ENCODE measurements at places on chromosomes 5 and 9. TPM values are rescaled to one million over a fixed set of nuclear protein-coding genes. Genes with fewer than 3 reads are reported as not detected.

DNA sequence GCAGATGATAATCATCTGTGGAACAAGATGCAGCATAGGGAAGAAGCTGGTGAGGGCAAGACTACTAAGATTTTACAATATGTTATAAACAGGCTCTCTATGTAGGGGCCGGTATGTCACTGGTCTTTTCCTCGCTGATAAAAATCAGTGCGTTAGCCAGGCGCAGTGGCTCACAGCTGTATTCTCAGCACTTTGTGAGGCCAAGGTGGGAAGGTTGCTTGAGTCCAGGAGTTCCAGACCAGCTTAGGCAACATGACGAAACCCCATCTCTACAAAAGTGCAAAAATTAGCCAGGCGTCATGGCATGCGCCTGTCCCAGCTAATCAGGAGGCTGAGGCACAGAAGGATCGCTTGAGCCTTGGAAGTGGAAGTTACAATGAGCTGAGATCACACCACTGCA, 135.9 kb downstream of the TUSC1 start:
- H3K27ac ChIP-seq: no peak overlapping the region
- no peaks in the 10 kb centered on the region for H3K4me1 ChIP-seq
- H3K4me3 ChIP-seq: no peak overlapping the region
- H3K27me3 ChIP-seq: no peaks in the 10 kb centered on the region
- H3K36me3 ChIP-seq: no peaks in the 10 kb centered on the region

GRCh38 chr9:106798016-106798799, 64.8 kb upstream of the ZNF462 start:
- DNase-seq: no peak
- no peaks in the 10 kb centered on the region for H3K4me1 ChIP-seq
- no peaks in the 10 kb centered on the region for H3K36me3 ChIP-seq

SLC45A2 gene
- not detected for total RNA-seq

DNA sequence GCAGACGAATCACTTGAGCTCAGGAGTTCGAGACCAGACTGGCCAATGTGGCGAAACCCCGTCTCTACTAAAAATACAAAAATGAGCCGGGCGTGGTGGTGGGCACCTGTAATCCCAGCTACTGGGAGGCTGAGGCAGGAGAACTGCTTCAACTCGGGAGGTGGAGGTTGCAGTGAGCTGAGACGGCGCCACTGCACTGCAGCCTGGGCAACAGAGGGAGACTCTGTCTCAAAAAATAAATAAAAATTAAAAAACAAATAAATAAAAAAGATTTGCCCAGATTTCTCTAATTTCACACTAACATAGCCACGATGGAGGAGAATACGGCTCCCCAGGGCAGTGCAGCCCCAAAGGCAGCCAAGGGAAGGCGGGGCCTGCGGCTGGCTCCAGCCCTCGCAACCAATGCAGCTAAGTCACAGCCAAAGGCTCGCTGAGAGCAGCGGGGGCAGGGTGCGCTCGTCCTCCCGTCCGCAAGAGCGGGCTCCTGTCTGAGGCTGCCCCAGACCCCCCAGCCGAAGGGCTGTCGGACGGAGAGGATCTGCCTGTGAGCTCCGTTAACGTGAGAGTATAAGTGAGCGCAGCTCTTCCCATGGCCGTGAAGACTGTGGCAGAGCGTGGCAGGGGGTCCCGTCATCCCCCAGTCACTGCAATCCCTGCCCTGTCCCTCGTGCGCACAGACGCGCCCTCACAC, 43.5 kb downstream of the SLC12A7 start:
- no peak overlapping the region for H3K4me3 ChIP-seq
- no peaks in the 10 kb centered on the region for H3K36me3 ChIP-seq
- H3K4me1 ChIP-seq: no peaks in the 10 kb centered on the region
- no peak overlapping the region for H3K27ac ChIP-seq
- DNase-seq: peak; percentile 70

IL17B gene
- 0.42 TPM for total RNA-seq

GRCh38 chr9:84285381-84285780, 55.2 kb downstream of the SLC28A3 start:
- no peaks in the 10 kb centered on the region for H3K27me3 ChIP-seq
- no peak for DNase-seq
- no peak overlapping the region for H3K27ac ChIP-seq

DNA sequence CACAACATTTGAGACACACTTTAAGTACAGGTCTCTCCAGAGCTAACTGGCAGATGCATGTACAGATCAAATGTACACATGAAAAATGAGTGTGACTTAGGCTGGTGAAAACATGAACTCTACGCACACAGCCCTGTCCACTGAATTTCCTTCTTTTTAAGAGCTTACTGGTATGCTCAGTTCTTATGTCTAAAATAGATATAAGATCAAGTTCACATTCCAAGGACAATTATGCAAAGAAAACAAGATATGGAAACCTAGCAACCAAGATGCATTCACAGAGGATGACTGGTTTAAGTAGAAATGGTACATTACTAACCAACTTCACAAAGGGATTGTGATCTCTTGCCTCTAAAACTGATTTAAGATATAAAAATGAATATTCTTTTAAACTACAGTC, 56.7 kb downstream of the TLE1 start:
- no peak overlapping the region for H3K4me3 ChIP-seq
- no peaks in the 10 kb centered on the region for H3K27me3 ChIP-seq
- H3K27ac ChIP-seq: no peak overlapping the region
- H3K4me1 ChIP-seq: no peaks in the 10 kb centered on the region

DNA sequence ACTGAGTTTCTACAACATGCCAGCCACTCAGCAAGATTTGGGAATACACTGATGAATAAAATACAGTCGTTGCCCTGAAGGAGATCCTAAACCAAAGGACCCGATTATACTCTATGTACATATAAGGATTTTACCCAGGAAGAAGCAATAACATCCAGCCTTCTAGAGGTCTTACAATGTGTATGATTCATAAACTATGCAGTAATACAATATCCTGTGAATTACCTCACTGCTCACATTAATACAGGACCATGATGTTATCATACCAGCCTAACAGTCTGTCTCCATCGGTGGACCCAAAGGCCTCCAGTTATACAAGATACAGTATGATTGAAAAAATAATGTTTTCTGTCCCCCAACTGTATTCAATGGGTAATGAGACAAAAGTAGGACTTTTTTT, 310.5 kb upstream of the TRPM3 start:
- H3K36me3 ChIP-seq: no peaks in the 10 kb centered on the region
- no peak for DNase-seq
- no peaks in the 10 kb centered on the region for H3K27me3 ChIP-seq
- no peaks in the 10 kb centered on the region for H3K4me1 ChIP-seq
- H3K27ac ChIP-seq: no peak overlapping the region

GRCh38 chr5:37714756-37715155, 125.1 kb downstream of the GDNF start:
- no peaks in the 10 kb centered on the region for H3K27me3 ChIP-seq
- no peak for DNase-seq
- no peak overlapping the region for H3K4me3 ChIP-seq
- peaks cover 14% of the 10 kb centered on the region for H3K4me1 ChIP-seq
- H3K27ac ChIP-seq: no peak overlapping the region
- H3K36me3 ChIP-seq: no peaks in the 10 kb centered on the region
